Right lobe of liver (tissue), 6 donors: ENCODE measurements at places on chromosomes 2 and 18.
A peak's percentile ranks its signal among the peaks of the same experiment; 100 is the strongest.

DNA sequence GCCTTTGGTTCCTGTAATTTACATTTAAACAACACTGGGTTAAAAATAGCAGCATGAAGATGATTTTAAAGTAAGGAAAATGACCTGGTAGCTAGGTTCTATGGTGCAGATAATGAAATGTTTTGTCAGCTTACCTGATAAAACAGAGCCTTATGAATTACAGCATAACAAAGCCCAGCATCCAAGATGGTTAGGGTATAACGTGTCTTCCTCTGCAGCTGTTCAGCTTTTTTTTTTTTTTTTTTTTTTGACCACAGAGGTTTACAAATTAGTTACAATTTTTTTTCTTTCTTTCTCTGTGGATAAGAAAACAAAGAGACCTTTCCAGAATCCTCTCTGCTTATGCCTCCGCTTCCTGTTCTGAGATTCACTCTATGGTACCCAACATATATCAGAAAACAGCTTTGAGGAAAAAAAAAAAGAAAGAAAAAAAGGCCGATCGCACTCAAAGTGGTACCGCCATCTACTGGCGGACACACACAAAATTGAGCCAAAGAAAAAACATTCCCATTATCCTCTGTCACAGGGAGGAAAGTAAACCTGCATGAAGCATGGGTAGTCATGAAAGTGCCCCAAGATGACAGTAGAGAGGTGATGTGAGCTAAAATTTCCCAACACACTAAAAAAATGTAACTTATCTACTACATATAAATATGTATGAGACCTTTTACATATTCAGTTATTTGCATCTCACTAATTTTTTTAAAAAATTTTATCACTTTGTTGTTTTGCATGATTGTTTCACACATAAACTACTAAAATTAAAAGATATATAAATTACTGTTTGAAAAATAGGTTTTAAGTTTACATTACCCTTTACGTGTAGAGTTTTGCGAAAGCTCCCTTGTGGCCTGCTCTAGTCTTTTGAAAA is at the start of gene SCN3A:
TSS of gene SCN3A (minus strand) at position 362 of the 871 bp plus-strand sequence. CDS start 27,656 bp downstream, outside the sequence.
- DNase-seq: no peak

- DNase-seq: no peak
Observed at GRCh38 chr2:74843899-74844298, 10.0 kb downstream of the HK2 start.

DNA sequence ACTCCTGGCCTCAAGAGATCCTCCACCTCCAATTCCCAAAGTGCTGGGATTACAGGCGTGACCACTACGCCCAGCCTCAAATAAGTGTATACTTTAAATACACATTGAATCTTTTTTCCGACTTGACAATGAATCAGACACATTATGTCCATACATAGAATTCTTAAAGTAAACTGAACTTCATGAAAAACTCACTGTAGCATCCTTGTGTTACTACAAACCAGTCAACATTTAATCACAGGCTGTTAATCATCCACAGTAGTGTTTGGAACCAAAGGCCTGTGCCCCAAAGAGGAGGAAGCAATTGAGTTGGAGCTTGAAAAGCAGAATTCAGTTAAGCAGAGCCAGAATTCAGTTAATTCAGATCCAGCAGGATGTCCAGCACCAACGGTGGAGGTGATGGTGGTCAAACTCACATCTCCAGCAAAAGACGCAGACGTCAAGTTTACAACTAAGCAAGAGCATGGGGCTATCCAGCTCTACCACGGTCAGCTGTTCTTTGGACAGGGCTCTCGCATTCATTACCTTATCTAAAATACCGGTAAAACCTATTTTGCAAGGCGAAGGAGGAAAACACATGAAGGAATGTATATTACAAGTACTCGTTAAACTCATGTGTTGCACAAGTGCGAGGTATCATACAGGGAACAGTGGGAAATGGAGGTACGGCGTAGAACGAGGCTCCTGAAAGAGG is 1.2 kb downstream of the SLC39A6 start:
- DNase-seq: no peak

DNA sequence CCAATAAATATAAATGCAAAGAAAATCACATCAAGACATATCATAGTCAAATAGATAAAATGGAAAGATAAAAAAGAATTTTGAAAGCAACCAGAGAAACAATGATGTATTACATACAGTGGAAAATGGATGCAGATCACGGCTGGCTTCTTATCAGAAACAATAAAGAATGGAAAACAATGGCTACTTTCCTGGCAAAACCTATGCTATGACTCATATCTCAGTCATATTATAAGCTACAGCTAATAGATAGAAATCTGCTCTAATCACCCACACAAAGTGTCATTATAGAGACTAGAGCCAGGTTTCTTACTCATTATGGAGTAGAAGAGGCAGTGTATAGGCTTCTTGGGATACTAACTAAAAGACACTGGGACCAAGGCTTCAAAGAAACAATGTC is 93.5 kb upstream of the TACR1 start:
- DNase-seq: no peak

DNA sequence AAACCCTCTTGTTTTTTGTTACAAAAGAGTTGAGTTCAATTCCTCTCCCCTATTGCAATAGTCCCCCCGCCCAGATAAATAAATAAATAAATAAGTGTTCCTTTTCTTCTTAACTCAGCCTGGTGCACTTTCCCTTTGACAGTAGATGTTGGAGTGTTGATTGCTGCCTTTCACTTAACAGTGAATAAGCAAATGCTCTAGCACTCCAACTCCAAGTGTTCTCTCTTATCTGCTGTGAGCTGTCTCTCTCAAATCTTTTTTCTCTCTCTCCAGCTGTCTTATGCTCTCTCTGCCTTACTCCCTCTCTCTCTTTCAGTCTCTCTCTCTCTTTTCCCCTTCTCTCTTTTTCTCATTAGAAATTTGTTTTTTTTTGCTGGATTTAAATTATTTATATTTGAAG is 216.7 kb downstream of the TMX3 start:
- DNase-seq: no peak

DNA sequence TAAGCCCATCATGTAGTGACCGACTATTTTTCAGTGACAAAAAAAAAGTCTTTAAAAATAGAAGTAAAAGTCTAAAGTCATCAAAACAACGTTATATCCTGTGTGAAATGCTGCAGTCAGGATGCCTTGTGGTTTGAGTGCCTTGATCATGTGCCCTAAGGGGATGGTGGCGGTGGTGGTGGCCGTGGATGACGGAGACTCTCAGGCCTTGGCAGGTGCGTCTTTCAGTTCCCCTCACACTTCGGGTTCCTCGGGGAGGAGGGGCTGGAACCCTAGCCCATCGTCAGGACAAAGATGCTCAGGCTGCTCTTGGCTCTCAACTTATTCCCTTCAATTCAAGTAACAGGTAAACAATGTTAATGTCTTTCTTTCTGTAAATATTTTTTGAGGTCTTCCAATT is at the start of gene CD28:
TSS of gene CD28 (plus strand) at position 237 of the 400 bp plus-strand sequence. CDS start at position 295, 58 bp downstream.
- DNase-seq: peak; percentile 39

DNA sequence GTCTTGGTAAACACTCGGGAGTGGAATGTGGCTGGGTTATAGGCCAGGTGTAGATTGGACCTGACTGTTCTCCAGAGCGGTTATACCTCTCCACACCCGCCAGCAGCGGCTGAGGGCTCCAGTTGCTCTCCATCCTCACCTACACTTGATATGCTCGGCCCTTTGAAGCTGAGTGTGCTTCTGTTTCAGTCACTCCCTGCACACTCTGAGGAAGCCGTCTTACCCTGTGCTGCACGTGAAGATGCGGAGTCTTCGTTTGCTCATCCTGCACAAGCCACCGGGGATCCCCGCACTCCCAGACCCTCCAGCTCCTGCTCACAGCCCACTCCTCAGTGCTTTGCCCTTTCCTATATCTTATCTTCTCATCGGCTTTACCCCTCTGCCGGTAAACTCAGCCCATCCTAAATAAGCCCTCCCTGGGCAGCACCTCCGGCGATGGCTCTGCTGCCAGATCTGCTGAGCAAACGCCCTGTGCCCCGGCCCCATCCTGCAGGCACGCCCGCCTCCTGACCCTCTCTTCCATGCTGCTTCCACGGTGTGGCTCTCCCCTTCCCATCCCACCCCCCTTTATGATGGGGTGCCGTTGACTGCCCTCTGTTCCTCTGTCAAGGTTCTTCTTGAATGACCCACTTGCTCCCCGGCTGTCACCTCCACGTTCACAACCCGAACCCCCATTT is 47.3 kb upstream of the ODC1 start:
- DNase-seq: peak; percentile 46

DNA sequence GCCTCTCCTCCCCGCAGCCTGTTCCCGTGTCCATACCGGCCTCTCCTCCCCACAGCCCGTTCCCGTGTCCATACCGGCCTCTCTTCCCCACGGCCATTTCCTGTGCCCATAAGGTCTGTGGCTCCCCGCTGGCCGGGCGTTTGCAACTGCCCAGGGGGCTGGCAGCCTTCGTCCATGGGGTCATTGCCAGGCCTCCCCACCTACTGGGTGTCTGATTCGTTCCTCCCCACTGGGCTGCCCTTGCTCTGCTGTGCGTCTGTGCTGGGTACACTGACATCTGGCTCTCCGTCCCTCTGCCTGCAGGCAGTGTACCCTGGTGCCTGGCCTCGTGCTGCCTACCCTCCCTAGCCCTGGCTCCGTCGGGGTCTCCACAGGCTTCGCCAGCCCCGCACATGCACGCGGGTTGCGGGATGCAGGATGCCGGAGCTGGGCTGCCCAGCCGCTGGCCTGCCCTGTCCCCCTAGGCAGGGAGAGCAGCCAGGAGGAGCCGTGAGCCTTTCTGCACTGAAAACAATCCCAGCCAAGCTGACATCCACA is 67.8 kb downstream of the NFATC1 start:
- DNase-seq: no peak

GRCh38 chr18:71471963-71472725 is 1072.0 kb downstream of the CBLN2 start:
- no peak for DNase-seq

DNA sequence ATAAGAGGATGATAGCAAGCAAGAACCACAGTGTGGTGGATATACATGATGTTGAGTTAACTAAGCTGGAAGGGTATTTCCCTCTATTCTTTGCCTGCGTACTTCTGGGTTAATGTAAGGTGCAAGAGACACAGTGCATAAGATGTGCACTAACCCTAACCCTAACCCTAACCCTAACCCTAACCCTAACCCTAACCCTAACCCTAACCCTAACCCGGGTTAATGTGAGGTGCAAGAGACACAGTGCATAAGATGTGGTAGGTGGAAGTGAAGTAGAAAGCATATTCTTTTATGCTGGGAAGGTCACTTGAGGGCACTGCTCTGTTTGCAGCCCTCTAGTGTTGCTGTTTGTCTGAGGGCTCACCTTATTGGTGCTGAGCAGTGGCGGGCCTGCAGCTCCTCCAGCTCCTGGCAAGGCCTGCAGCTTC is 181.5 kb upstream of the ITGA4 start:
- DNase-seq: no peak

GRCh38 chr2:8882094-8882493 is 44.7 kb upstream of the KIDINS220 start:
- no peak for DNase-seq

GRCh38 chr18:7524786-7525185 is 42.3 kb upstream of the PTPRM start:
- DNase-seq: no peak

- no peak for DNase-seq
Observed at GRCh38 chr2:14363137-14363536, 269.4 kb upstream of the LRATD1 start.

DNA sequence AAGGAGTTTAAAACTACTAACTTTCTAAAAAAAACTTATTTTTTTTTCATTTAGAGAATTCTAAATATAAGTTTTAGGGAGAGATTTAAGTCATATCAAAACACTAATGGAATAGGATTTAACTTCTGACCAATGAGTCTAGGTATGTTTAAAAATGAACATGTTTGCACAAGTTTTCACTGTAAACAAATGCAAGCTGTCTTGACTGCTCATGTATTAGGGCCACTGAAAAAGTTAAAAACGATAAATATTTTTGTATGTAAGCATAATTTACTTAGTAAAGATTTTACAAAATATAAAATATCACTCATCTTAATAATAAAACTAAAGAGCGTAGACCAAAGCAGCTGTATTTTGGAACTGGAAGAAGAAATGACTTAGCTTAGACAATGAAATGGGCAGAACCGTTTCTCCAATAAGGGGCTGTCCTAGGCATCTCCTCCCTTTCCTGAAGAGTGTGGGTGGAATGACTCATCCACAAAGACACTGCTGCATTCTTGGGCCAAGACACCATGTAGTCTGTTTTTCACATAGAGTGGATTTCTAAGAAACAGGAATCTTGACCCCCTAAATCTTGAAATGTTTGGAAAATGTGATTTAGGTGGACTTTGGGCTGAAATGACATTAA is 118.8 kb downstream of the MEP1B start:
- no peak for DNase-seq

GRCh38 chr2:108029496-108029895 is 43.2 kb downstream of the SLC5A7 start:
- DNase-seq: no peak

DNA sequence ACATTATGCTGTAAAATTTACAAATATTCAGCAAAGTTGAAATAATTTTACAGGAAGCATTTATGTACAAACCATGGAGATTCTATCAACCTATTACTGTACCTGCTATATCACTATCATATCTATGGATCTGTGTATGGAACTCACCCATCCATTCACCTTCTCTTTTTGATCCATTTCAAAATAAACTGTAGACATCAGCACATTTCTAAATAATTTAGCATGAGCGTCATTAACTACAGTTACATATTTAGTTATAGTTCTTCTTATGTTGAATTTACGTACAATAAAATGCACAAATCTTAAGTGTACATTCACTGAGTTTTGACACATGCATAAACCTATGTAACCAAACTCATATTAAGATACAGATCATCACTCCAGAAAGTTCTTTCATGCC is 127.8 kb upstream of the BCL2L11 start:
- DNase-seq: no peak

DNA sequence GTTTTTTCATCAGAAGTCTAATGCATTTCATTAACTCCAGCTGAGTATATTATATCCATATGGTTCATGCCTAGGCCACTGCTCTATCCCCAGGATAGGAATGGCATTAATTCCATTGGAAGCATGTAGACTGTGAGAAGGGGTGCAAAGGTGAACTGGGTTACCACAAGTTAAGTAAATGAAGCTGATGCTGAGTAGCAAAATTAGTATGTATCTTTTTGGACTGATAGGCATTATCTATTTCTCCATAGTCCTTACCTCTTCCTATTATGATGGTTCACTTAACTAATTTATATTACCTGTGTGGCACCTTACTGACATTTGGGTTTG is 24.9 kb downstream of the UBE2E3 start:
- no peak for DNase-seq

- no peak for DNase-seq
Observed at GRCh38 chr18:48713309-48713708, 174.5 kb downstream of the CTIF start.

- no peak for DNase-seq
Observed at GRCh38 chr2:86305915-86306254, 31.5 kb downstream of the REEP1 start.

DNA sequence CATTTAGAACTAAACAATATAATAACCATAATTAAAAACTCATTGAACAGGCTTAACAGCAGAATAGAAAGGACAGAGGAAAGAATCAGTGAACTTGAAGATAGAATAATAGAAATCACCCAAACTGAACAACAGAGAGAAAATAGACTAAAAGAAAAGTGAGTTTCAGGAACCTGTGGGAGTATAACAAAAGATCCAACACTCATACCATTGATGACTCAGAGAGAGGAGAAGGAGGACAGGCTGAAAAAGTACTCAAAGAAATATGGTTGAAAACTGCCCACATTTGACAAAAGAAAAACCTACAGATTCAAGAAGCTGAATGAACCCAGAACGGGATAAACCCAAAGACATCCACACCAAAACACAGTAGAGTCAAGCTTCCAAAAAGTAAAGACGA is 54.2 kb upstream of the FMNL2 start:
- DNase-seq: no peak

- DNase-seq: no peak
Observed at GRCh38 chr2:119040730-119041129, 98.7 kb downstream of the MARCO start.

GRCh38 chr18:25223899-25224886 is 127.8 kb downstream of the ZNF521 start:
- DNase-seq: no peak
